ENCODE measurements at places on chromosomes 4 and X.

GRCh38 chr4:99473131-99473530, 37.7 kb upstream of the C4orf17 start:
- no peak for DNase-seq

DNA sequence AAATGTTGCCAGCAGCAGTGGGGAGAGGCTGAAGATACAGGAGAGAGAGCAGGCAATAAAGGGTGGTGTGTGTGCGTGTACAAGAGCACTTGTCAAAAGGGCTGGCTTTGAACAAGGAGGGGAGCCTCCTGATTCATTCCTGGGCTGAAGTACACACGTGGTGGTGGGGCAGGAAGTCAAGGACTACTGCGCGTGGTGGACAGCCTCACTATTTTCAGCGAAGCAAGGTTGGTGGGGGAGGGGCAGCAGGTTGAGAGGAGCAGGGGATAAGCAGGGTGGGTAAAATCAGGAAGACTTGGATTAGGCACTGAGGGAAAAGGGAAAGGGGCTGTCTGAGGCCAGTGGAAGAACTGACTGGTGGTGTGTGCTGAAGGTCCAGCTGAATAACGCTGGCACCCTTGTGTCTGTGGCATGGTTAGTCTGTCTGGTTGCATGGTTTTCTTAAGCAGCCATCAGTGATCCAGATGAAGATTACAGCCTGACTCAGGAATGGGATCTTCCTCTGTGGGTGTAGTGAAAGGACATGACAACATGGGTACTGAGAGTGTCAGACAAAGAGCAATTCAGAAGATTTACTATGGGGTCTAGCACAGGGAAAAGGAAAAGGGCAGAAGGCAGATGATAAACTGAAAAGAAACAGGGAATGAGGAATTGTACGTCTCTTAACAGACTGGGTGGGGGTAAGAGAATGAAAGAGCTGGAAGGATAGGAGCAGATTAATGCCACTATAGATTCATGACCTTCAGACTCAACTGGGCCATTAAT, 149.8 kb downstream of the CHM start:
- no peak for DNase-seq

- no peak for DNase-seq
Measured at GRCh38 chrX:29215251-29215650, 628.0 kb downstream of the IL1RAPL1 start.

DNA sequence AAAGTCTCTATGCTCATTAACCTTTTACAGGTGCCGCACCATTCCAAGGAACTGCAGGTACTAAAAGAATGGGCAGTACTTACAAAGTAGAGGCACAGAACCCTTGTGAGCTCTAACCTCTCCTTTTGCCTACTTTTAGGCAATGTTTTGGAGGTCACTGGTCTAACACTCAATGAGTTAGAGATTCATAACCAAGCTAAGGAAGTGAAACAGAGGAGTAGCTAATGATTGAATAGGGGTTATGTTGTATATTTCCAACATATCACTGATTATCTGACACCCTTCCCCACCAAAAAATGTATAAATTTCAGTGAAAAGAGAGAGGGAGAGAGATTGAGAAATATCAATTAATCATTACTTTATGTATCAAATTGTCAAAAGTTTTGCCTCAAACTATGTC, 269.3 kb downstream of the PCDH7 start:
- no peak for DNase-seq

GRCh38 chr4:78057135-78057599, at the start of gene FRAS1:
Gene FRAS1, plus strand, starts transcription at chr4:78057323. Its CDS starts 687 bp downstream, at chr4:78058010.
- DNase-seq = no peak

GRCh38 chr4:183424109-183424744, 20.2 kb upstream of the CDKN2AIP start:
- DNase-seq = no peak

GRCh38 chrX:42797651-42798269, 19.8 kb upstream of the PPP1R2C start:
- DNase-seq = no peak

DNA sequence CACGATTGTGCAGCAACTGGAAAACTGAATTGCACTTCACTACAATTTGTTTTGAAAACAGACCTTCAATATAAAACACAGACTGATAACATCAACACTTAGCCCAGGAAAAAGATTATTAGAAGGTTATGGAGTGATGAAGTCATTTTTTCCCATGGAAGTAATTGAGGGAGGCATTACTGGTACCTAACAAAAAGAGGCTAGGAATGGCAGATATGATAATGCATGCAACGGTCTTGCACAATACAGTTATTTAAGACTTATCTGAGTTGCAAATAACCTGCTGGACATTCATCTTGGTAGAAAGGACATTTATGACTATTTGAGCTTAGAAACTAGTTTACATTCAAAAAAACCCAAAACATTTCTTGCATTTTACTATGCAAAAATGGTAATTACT, 1031.9 kb downstream of the FAT4 start:
- DNase-seq = no peak

- no peak for DNase-seq
Measured at GRCh38 chr4:20483416-20483815, 216.8 kb upstream of the PACRGL start.

- DNase-seq = no peak
Measured at GRCh38 chrX:44343412-44344141, at the start of gene EFHC2. Gene EFHC2, minus strand, starts transcription at chrX:44343672. Its CDS starts 84 bp downstream, at chrX:44343588.

- no peak for DNase-seq
Measured at GRCh38 chr4:13415068-13415785, 68.9 kb downstream of the RAB28 start.

- no peak for DNase-seq
Measured at GRCh38 chr4:55386840-55387239, 8.9 kb upstream of the TMEM165 start.

GRCh38 chr4:7367864-7368277, 66.9 kb downstream of the PSAPL1 start:
- no peak for DNase-seq

DNA sequence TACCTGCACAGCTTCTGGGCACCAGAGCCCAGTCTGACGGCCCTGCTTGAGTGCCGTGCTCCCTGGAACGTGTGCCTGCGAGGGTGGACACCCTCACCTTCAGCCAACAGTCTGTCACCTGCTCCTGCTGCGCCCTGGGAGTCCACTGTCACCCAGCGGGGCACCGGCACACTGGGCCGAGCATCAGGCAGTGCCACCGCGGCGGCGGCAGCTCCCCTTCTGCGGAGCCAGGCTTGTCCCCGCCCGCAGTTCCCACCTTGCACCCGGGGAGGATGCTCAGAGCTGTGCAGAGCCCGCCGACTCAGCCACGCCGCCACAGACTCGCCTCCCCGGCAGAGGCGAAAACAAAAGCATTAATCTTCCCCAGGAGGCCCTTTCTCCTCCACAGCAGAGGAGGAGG, 86.8 kb downstream of the ABLIM2 start:
- no peak for DNase-seq

DNA sequence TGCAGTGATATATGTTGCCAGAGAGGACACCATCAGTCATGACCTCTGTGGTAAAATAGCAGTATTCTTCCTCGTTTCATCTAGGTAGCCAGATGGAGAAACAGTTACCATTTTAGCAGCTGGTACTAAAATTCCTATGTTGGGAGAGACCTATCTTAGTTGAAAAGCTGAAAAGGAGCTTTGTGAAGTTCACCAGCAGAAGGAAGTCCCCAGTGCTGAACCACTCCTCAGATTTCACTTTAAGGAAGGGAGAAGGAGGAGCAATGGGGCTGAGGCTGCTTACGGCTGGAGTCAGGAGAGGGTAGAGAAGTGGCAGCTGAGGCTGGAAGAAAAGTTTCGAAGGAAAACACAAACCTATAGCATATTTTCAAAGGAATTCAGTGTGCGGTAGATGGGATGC, 103.7 kb downstream of the ATXN3L start:
- no peak for DNase-seq

- DNase-seq = no peak
Measured at GRCh38 chrX:138886769-138887168, 175.3 kb upstream of the FGF13 start.

DNA sequence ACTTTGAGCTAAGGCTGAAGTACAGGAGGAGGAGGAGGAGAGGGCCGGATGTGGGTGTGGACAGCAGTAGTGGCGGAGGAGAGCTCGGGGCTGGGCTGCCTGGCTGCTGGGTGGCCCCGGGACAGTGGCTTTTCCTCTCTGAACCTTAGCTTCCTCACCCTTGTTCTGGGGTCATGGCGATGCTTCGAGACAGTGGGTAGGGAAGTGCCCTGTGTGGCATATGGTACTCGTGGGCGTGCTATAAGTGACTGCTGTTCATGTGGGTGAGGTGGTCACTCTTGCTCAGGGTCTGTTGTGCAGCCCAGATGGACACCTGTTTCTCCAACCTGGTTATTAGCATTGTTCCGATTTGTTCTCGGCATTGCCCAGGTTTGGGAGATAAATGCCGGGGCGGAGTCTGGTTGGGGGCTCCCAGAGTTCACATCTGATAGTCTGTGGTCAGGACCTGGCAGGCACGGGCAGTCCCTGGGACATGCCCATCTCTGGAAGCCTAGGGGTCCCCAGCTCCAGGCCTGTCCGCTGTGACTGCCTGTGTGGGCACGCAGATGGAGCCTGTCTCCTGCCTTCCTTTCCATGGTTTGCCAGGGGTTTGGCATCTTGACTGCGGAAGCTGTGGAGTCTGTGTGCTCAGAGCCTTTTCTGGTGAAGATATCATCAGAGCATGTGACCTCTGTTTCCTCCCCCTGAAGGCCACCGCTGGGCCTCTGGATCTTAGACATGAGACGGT, 4.9 kb upstream of the CPZ start:
- DNase-seq = no peak

DNA sequence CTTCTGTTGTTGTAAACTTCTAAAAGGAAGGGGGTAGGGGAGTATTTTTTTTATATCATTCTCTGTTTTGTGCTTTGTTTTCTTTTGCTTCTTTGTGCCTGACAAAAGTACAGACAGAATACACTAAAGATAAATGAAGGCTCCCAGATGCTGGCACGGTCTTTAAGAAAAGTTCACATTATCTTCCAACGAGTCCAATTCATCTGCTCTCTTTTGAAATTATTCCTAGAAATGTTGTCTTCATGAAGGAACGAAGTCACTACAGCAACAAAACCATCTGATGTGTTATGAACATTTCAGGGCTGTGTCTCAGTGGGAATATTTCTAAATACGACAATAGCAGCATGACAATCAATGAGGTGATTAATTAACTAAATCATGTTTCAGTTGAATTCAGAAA, 813.8 kb upstream of the HTR2C start:
- no peak for DNase-seq

DNA sequence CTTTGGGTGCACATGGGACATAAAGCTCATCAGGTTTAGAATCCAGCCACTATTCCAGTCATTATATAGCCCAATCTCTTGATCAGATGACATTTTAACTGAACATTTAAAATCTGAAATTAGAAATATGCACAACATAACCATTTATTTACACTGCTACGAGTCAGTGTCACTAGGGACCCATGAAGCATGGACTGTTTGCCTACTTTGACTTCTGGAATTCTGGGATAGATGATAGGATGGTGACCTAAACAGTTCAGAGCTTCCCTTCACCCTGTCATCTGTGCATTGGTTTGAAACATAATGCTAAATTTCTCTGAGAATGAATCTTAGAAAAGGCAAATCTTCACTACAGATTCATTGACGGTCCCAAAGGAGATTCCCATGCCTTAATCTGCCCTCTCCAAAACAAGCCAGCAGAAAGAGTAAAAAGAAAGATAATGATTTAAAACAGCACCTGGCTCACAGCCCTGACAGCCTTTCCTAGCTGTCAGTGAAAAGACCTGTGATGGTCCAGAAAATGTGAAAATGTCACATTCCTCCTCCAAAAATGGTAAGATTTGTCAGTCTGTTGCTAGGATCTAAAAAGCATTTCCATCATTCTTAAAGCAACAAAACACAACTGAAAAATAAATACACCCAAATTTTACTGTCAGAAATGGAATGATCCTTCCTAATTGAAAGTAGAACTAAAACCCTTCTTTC, 18.9 kb upstream of the HERC3 start:
- DNase-seq = no peak

DNA sequence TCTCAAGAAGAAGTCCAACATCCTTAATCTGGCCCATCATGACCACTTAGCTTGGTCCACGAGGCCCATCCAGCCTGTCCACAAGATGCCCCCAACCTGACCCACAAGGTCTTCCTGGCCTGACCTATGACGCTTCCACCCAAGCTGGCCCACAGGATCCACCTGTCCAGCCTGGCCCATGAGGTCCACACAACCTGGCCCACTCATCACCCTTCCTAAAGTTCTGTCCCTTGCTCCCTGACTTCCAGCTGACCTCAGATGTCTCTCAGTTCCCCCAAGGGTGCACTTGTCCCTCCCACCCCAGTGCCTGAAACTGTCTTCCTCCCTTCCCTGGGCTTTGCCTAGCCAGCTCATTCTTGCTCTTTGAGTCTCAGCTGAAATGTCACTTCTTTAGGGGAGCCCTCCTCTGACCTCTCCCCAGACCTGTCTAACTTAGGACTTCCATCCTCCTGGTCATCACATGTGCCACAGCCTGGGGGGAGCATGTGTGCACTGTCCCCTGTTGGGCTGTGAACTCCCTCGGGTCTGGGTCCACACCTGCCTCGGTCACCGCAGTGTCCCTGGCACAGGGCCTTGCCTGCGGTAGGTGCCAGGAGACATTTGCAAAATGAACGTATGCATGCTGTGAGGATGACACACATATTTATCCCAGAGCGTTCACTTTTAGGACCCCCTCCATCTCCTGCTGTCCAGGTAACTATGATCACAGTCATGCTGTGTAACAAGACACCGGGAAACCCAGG, 61.7 kb downstream of the EVC start:
- no peak for DNase-seq

DNA sequence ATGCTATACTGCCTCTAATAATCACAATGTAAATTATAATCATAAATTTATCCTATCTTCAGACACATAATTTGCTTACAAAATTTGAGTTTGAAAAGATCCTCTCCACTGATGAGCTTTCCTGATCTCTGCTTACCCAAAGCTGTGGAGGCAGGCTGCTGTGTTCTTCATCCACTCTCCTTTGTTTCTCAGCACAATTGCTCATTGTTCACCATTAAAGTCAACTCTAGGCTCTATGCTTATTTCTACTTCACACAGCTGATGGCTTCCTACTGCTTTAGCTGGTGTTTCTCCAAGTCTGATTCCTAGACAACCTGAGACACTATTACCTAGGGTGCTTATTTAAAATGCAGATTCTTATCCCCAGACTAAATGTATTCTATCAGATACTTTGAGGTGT, 319.7 kb downstream of the PCDH18 start:
- no peak for DNase-seq

GRCh38 chrX:135309430-135309923, at the start of gene ETDC:
Gene ETDC, plus strand, starts transcription at chrX:135309480. Its CDS starts 0 bp downstream, at chrX:135309480.
- no peak for DNase-seq

All from stimulated activated CD4-positive, alpha-beta T cell treated with anti-CD3 and anti-CD28 coated beads, Interleukin-1b, Interleukin-23, amount 100 ng/mL, for 24 hours (primary cell).